NCI-H2029 (cell line): ENCODE measurements at places on chromosomes 7 and 10.
A peak's percentile ranks its signal among the peaks of the same experiment; 100 is the strongest.

DNA sequence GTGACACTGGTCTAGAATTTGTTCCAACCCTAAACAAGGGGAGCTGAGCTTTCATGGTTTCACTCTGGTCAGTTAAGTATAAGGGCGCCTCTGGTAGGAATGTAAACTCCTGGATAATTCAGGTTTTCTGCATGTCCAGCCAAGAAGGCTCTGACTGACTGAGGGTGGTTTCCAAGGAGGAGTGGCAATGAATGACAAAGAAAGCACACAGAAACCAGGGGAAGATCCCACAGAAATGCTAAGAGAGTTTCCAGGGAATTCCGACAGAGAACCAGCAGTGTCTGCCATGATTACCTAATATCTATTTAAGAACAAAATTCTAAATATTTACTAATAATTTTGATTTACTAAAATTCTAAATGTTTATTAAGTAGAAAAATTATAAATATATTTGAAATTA is 27.3 kb upstream of the NRG3 start:
- no peak for DNase-seq

DNA sequence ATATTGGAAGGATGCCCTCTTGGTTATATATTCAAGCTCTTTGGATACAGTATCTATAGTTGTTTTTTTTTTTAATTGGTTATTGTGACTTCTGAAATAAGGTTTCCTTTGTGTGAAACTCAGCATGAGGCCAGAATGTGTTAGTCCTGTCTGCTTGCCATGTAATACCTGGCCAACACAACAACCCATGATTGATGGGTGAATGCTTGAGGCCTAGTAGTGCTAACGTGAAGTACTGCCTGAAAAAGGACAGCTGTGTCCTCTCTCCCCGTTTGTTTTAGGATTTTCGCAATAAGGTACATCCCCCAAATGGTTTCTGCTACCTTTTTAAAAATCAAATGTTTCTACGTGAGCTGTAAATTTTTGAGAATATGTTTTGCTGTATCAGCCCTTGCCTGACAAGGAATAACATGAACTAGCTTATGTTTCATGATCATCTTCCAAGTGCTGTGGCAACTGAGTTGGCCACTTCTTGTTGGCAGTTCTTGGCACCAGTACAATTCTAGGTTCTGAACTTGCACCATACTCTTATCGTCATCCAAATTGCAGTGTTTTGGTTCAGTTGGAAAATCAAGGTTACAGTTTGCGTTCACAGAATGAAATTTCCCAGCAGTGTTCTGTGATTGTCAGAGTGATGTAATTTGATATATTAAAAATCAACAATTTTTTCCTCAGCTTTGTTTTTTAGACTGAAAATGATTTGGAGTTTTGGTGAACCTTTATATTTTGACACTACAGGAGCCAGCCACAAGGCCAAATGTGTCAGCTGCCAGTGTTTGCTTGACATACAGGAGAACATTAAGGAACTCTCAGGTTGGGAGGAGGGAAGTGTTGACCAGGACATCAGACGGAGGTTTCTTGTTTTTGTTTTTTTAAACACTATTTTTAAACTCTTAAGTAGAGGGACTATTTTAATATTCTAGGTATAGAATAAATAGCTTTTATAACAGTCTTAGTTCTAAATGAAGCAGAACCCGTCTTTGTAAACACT is 13.5 kb upstream of the ASCC1 start:
- DNase-seq: peak; percentile 58

- peak; percentile 96 for DNase-seq
Measured at GRCh38 chr7:35003679-35004303, 33.5 kb downstream of the DPY19L1 start.

DNA sequence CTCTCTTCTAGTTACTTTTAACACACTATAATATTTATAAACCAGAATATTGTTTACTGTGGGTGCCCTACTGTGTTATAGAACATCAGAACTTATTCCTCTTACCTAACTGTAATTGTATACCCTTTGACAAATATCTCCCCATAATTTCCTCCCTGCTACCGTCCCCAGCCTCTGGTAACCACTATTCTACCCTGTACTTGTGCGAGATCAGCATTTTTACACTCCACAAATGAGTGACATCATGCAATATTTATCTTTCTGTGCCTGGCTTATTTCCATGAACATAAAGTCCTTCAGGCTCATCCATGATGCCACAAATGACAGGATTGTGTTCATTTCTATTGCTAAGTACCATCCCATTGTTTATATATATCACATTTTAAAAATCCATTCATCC is 139.8 kb upstream of the RSU1 start:
- no peak for DNase-seq

DNA sequence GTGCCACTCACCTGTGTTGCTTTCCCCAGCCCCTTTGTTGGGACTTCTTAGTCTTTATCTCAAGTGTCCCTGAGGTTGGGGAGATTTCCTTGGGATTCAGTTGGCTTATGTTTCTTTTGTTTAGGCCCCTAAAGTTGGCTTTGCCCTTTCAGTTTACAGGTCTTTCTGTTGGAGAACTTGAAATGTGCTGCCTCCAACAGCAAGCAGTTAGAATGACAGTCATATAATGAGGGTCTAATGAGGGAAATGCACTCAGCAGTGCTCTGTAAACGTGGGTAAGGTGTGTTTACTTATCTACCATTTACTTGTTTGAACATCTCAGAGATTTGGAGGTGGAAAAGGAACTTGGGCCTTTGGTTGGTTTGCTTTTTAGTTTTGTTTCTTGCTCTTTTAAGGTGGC is 191.4 kb upstream of the STK17A start:
- DNase-seq: no peak

DNA sequence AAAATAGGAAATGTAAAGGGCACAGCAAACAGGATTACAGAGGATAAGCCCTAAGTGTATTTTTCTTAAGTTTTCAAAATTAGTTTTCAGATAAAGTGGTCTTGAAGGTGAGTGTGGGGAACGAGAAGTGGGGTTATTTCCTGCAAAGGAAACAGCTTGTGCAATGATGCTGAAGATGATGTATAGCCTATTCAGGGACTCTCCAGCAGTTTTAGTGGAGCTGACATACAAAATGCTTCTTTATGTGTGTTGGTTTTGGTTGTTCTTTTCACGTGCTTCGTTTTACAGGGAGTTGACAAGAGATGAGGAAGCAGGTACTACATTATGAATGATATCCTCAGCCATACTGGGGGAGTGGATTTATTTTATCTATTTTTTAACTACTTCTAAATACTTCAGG is 20.5 kb downstream of the CASD1 start:
- DNase-seq: no peak

DNA sequence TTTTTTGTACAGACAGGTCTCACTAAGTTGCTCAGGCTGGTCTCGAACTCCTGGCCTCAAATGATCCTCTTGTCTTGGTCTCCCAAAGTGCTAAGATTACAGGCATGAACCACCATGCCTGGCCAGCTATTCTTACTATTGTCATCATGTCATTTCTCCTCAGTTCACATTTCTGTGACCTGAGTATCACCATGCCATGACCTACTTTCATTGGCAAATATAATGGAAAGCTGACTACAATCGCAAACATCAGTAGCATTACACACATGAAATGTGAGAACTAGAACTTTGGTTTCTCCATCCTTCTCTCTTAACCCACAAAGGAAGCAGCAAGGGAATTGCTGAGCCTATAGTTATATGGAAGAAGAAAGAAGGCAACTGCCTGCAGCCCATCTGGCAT is 26.0 kb upstream of the WIPF3 start:
- no peak for DNase-seq

DNA sequence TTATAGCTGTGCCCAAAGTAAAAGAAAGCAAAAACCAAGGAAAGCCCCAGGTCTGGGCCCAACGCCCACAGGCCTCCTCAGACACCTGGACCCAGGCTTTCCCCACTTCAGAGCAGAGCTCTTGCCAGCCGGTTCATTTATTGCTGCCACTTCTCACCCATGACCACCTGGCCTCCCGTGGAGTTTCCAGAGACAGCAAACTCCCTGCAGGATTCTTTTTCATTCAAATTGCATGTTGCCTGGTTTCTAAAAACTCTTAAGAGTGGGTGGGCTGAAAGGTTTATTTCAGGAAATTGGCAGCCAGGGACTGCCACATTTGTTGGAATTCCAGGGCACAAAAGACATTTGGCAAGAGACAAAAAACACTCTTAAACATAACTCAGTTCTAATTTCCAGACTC is 4.7 kb downstream of the VOPP1 start:
- DNase-seq: peak; percentile 33

DNA sequence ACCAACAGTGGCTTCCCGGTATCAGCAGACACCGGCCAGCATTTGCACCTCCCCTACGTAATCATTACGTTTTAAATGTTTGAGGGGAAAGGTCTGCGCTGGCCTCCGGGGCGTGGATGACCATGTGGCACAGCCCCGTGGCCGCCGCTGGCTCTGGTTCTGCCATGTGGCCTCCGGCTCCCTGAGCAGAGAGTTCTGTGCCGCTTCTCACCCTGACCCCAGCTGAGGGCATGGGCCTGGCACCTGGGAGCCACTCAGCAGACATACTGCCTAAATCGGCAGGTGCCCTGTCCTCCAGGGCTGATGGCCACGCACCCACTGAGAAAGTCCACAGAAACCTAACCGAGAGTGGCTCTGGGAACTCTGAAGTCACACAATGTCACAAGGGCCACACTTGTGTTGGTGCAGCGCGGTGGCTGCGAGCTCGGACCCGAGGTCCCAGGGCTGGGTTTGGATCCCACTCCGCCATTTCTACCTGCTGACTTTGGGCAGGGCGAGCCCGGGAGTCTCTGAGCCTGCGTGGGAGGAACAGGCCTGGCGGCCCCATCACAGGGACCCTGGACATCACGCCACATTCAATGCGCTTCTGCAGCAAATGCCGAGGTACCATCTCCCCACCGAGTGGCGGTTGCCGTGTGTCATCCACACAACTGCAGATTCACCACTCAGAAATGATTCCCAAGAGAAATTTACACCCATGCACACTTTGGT is 25.3 kb downstream of the CFAP46 start:
- no peak for DNase-seq

- no peak for DNase-seq
Measured at GRCh38 chr7:137879357-137880158, 32.8 kb upstream of the DGKI start.

DNA sequence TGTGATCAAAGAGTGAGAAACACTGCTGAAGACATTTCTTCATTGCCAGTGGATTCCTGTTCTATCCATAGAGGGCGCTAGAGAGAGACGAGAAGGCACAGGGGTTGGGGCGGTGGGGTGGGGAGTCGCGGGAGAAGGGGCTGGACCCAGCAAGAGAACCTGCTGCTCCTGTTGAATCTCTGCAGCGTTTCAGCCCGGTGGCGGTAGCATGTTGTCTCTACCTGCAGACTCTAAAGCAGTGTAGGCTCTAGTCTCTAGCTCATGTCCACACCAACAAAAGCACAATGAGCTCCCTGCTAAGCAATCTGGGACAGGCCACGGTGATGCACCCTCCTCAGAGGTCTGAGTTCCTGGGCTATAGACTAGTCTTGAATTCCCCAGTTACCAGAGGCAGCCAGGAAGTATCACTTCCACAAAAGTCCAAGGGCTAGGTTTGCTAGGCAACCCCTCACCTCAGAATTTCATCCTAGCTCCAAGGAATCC is 167.7 kb downstream of the DGKB start:
- DNase-seq: no peak

DNA sequence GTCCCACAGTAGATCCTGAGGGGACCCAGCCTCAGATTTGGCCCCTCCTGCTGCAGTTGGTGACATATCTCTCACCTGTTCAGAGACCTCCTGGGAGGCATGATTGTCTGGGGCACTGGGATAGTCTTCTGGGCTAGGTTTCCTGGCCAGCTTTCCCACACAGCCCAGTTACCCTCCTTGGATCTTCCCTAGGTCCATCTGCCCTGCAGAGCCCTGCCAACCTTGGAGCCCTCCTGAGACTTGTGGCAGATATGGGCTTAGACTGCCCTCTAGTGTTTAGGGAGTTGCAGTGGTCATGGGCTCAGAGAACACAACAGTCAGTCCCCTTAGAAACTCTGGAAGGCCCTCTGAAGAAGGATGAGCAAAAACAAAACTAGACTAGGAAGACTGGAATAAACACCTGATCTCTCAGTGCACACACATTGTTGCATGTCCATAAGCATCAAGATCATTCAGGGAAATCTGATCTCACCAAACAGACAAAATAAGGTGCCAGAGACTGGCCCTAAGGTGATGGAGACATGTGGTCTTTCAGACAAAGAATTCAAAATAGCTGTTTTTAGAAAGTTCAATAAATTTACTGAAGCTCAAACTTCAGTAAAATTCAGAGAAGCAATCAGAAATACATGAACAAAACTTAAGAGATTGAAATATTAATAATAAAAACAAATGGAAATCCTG is 324.6 kb downstream of the ATRNL1 start:
- peak; percentile 0 for DNase-seq
